ENCODE measurements at places on chromosomes 7 and 10. TPM values are rescaled to one million over a fixed set of nuclear protein-coding genes. Genes with fewer than 3 reads are reported as not detected.

ZNF775 gene
- polyA plus RNA-seq: 6.0 TPM

PLOD3 gene
- 41.4 TPM for polyA plus RNA-seq

- DNase-seq: no peak
Measured at GRCh38 chr7:45080958-45081669, 7.7 kb downstream of the NACAD start.

- DNase-seq: peak; percentile 32
Measured at GRCh38 chr10:131786756-131787605, 113.8 kb upstream of the PPP2R2D start.

GRCh38 chr10:59904426-59905065, 1.8 kb downstream of the CCDC6 start:
- no peak for DNase-seq

- DNase-seq: no peak
Measured at GRCh38 chr10:94279835-94280709, 82.7 kb downstream of the NOC3L start.

DNA sequence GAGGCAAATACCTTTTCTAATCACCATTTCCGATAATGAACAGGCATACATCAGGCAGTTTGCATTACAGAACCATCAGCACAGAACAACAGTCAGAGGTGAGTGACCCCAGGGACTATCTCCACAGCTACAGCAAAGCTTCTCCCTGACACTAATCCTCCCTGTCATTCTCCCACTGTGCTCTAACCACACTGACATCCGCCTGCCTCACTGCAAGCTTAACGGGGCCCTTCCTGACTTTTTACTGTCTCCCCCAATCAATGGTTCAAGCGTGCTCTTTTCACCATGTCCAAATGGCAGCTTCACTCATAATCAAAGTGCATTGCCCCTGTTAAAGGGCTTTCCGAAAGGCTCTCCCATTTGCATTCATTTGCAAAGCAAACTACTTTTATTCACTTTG, 196.3 kb downstream of the DNAJC1 start:
- DNase-seq: no peak

DNA sequence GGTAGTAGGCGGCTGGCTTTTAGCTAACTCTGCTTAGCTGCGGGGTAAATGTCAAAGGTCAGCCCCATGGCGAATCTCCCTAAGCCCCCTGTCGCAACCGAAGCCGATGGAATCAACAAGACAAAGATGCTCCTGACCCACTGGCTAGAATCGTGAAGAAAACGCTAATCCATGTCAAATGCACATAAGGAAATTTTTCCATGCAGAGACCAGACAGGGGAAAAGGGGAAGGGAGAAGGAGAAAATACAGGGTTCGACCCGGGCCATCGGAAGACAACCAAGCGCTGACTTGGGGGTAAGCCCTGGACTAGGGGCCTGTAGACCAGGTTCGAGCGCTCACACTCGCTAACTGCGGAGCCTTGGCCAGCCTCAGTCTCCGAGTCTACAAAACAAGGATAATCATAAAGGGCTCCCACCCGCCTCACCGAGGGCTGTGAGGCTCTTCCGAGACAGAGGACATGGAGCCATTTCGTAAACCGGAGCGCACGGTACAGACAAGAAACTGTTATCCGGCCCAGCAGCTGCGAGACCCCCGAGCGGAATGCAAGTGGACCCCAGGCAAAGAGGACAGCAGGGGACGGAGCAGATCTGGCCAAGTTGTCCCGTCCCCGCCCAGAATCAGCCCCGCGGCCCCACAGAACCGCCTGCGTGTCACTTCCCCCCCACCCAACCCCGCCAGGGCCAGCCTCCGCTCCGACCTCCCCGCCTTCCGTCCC, 507 bp downstream of the SAR1A start:
- no peak for DNase-seq

Data from forelimb muscle (tissue), 1 donor.